ENCODE measurements at places on chromosomes 16 and 17.

DNA sequence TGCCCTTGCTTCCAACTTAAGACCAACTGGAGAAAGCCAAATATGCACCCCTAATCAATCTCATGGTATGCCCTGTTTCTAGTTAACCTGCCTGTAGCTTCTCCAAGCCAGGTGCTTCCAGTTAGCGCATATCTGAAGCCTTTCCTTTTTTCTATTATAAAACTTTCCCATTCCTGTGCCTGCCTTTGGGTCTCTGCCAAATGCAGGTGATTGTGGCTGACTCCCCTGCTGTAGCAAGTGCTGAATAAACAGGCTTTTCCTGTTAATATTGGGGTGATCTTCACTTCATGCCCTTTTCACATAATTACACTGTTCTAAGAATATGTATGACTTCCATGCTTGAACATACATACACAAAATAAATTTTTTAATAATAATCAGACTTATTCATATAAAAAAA, 207.4 kb downstream of the TANC2 start:
- no peak for DNase-seq

GRCh38 chr17:21353326-21354010, 22.7 kb upstream of the KCNJ12 start:
- DNase-seq, result no peak

DNA sequence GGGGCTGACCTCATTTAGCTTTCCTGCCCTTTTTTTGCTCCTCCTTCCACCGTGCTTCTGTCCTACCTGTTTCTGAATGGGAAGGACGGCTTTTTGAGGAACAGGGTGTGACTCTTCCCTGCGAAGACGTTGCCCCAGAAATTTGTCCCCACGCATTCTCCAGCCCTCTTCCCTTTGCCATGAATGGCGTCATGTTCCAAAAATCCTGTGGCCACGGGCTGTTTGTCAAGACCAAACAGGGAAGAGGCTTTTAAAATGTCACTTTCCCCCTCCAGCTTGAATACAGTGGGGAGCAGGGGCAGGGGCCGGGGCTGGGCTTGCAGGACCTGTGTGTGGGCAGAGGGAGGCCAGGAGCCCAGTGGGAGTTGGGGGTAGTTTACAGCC, 13.9 kb downstream of the MPRIP start:
- no peak for DNase-seq

- DNase-seq, result no peak
Measured at GRCh38 chr16:10631886-10632285, 51.5 kb upstream of the EMP2 start.

- DNase-seq, result peak; percentile 48
Measured at GRCh38 chr17:6752068-6752909, 3.6 kb upstream of the XAF1 start.
